ENCODE measurements at places on chromosomes 12 and 14.

DNA sequence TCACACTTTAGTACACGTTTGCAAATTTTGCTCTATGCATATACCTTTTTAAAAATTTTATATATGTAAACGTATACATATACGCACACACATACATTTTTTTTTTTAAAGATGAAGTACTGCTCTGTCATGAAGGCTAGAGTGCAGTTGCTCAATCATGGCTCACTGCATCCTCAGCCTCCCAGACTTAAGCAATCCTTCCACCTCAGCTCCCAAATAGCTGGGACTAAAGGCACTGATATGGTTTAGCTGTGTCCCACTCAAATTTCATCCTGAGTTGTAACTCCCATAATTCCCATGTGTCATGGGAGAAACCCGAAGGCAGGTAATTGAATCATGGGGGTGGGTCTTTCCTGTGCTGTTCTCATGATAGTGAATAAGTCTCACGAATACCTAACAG, 220.8 kb upstream of the CAND1 start:
- no peak for DNase-seq

- DNase-seq, result no peak
Observed at GRCh38 chr14:103445806-103446205, 60.6 kb downstream of the MARK3 start.

- no peak for DNase-seq
Observed at GRCh38 chr12:109451400-109451799, 25.7 kb downstream of the KCTD10 start.

DNA sequence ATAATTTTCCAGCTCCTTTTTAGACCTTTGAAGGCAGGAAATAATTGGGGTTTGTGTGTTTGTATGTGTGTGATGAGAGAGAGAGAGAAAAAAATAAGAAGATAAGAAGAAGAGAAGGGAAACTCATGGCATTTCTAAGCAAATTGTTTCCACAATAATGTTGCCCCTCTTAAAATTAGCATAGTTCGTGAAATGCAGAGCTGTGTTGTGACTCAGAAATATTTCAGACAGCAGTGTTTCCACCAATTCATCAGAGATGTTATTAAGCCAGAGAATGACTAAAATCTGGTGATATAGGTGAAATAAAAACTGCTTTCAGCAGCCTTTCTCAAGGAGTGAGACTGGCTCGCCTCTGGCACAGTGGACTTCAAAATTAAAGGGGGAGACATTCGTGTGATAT, 65.9 kb upstream of the ARHGAP5 start:
- no peak for DNase-seq

GRCh38 chr14:96852823-96853422, 55.7 kb downstream of the VRK1 start:
- DNase-seq, result no peak
